ENCODE measurements at places on chromosomes 6 and 20.

- no peak for DNase-seq
Measured at GRCh38 chr6:39204646-39205244, 24.5 kb downstream of the KCNK5 start.

- DNase-seq = no peak
Measured at GRCh38 chr6:48067148-48067712, 43.8 kb downstream of the PTCHD4 start.

DNA sequence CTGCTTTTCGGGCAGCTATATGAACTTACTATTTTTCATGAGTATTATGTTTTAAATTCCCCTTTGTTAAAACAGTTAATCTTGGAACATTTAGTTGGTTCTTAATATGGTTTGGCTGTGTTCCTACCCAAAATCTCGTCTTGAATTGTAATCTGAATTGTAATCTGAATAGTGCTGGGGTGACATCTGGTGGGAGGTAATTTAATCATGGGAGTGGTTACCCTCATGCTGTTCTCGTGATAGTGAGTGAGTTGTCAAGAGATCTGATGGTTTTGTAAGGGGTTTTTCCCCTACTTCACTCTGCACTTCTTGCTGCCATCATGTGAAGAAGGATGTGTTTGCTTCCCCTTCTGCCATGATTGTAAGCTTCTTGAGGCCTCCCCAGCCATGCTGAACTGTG, 305.4 kb upstream of the MAP3K7 start:
- no peak for DNase-seq

DNA sequence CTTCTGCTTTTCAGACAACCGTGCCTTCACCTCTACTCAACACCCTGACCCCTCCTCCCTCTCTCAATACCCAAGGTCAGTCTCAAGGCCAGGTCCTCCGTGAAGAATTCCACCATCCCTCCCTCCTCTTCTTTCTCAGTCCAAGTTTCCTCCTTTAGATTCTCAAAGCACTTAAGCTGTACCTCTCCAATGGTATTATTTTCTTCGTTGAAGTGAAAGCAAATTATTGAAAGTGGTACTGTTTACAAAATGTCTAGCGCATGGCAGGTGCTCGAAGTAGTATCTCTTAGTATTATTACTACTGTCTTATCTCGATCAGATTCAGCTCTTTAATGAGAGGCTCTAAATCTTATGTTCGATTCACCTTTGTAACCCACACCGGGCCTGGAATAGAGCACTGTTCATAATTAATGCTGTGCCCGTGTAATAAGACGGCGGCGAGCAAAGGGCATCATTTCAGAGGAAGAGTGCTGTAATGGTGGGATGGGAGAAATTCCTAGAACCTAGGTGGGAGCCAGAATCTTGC, 593 bp upstream of the RALGAPB start:
- no peak for DNase-seq

- no peak for DNase-seq
Measured at GRCh38 chr20:60030471-60030870, 72.2 kb downstream of the CDH26 start.

DNA sequence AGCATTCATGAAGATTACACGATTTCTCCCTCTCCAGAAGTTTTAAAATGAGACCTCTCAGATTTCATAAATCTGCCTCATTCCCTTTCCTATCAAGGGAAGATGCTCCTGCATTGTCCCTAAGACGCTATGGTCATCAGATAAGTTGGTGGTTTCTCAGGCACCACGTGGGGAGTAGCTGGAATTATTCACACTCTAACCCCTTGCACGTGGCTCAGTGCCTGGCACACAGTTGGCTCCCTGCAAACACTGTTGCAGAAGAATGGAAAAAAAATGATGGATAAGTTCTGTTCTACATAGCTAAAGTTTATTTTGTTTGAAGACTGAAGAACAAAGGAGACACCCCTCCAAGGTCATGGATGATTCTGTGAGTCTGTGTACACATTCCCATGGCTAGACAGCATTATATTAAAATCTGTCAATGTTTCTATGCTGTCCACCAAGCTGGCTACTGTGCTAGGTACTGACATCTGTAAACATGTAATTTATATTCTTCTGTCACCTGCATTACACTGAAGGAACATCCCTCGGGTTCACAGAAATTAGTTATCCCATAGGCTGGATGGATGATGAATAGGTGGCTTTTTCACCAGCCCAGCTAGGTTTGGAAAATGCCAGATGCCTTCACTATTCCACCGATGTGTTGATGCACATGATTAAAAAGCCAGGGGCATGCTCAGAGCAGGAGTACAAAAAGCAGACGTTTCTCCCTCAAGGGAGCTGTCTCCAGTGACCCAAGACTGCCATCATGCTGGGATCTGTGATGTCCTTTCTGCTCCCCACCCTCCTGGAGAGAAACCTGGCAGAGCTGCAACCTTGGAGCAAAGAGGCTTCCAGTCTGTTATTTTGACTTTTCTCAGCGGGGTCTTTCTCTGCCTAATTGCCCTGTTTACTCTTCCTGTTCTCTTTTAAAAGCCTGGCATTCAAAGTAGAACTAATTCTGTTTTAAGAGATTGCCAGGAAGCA, 610.5 kb downstream of the UTRN start:
- no peak for DNase-seq

- DNase-seq = no peak
Measured at GRCh38 chr6:169843110-169843509, 91.7 kb downstream of the ERMARD start.

DNA sequence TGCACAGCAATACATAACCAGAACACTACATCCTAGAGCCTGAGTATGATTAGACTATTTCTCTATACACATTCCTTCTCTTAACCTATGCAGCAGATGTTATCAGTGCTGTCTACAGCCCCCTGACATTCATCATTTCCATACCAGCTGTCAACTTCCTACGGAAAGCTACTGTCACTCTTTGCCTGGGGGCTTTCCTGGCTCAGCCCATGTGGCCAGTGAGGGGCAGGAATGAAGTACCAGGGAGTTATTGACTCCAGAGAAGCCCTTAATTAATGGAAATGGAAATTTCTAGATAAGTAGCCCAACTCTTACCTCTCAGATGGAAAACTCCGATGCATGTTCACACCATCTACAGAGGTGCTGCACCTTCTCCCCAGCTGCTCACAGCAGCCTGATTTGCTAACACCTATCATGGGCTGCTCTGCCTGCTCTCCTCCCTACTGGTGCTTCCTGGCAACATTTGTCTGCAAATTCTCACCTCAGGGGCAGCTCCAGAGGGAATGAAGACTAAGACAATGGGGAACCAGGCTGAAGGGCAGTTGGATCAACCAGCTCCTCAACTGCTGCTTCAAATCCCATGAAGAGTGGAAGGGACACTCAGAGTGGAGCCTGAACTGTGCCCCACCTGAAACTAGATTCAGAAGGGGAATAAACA, 59.6 kb downstream of the LINC00237 start:
- DNase-seq = no peak

DNA sequence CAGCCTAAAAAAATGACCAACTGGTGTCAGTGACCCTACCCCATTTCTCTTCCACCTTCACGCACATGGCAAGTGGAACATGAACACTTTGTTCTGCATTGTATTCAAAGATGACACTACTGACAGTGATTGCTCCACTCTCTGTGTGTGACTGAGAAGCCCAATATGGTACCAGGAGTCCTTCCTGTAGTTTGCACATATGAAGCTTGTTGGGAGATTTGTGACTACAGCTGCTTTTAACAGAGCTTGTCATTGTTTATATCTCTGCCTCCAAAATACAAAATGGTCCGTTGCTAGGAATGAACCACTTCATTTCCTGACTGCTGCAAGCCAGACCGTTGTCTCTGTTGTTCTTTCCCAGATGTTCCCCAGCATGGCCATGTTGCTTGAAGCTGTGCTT, 140.3 kb upstream of the TCF21 start:
- no peak for DNase-seq

DNA sequence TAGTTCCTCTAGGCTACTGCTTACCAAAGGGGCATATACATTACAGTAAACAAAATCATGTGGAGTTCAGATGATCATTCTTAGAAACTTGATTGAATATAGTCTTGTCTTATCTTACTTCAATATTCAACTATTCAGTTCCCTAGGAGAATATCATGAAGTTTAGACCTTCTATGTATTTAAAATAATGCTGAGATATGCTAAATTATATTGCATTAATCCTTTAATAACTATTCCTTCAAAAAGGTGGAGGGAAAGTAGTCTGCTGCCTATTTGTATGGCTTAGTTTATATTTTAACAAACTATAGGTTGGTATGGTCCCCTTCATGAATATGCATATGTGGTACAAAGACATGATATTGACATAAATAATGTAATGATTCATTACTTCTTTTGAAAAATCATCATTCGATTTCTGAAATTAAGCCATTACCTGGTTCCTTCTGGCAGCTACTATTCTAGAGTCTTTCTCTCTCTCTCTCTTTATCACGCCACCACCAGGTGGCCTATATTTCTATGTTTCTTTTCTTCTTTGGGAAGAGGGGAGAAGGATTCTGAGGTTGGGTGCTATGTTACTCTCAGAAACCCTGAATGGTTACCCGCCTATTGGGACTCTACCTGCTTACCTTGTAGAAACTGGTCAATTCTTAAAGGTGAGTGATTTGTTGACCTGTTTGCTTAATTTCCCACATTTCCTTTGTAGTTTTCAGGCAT, 855.8 kb downstream of the HACE1 start:
- DNase-seq = no peak

- DNase-seq = no peak
Measured at GRCh38 chr6:167476844-167477595, 152.1 kb downstream of the TTLL2 start.

- DNase-seq = no peak
Measured at GRCh38 chr6:159887761-159888160, 3.0 kb upstream of the MAS1 start.

DNA sequence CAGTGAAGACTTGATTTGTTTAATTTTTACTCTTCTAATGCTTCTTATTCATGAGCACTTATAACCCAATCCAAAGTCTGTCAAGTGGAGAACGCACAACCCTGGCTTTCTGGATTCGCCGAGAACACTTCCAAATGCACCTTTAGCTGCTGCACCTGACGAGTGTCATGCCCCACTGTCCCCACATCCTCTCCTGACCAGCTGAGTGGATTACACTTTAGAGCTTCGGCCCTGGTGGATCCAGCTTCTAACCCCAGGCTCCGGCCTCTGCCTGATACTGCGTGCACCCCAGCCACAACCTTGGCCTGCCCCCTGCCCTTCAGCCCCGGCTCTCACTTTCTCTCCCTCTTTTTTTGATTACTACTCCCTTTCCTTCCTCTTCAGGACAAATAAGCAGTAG, 258.8 kb downstream of the TMEM242 start:
- no peak for DNase-seq

GRCh38 chr20:51554538-51555165, 12.1 kb upstream of the NFATC2 start:
- peak; percentile 53 for DNase-seq

DNA sequence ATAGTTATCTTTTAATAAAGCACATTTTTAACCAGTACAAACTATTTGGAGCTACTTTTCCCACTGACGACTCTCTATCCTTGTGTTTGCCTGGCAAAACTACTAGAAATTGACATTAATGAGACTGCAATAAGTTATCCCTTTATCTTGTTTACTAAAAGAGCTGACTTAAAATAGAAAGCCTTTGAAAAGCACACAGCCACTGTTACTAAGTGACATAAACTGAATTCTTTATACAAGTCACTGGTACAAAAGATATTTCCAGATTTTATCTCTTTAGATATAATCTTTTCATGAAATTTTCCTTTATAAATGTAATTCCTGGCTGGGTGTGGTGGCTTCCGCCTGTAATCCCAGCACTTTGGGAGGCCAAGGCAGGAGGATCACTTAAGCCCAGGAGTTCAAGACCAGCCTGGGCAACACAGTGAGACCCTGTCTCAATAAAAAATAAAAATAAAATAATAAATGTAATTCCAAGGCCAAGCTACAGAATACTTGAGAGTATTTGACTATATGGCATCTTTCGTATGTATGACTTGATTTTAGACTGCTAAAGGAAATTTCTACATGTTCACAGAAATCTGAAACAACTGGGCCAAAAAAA, 9.5 kb downstream of the MBOAT1 start:
- DNase-seq = no peak

- no peak for DNase-seq
Measured at GRCh38 chr6:77368660-77369313, 94.5 kb downstream of the HTR1B start.

DNA sequence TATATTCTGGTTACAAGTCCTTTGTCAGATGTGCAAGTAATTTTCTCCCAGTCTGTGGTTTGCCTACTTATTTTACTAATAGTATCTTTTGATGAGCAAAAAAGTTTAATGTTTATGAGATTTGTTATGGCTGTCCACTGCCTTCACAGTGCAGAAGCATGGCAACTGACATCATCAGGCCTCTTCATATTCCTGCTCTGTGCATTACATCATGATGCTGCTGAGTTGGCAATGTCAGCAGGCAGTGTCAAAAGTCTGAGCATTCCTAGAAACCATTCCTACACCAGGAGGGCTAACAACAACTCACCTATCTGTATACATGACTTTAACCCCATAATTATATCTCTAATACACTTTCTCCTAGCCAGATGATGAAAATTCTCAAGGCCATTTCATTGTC, 10.8 kb upstream of the OR2B2 start:
- no peak for DNase-seq

DNA sequence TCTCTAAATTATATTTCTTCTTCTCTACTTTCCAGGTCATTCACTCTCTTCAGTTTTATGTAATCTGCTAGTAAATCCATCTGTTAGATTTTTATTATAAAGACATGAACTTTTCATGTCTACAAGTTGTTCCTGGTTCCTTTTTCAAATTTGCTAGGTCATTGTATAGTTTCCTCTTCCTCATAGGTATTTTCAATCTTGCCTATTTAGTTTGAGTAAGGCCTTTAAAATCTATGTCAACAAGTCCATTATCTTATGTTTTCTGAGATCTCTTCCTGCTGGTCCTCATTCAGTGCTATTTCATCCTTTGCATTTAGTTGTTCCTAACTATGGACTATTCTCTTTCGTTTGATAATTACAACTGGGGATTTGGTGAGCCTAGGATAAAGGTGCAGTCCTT, 11.0 kb downstream of the RRBP1 start:
- DNase-seq = no peak

DNA sequence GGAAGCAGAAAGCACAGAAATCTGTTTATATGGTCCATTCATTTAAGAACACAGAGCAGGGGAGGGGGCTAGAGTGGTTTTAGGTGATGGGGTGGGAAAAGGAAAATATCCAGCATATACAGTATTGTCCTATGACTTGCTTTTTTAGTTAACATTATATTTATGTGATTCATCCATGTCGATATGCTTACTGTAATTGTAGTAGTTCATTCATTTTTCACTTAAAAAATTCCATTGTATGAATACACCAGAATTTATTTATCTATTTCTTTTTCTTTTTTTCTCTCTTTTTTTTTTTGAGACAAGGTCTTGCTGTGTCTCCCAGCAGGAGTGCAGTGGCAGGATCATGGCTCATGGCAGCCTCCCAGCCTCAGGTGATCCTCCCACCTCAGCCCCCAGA, 9.6 kb upstream of the PRIM2 start:
- DNase-seq = no peak

DNA sequence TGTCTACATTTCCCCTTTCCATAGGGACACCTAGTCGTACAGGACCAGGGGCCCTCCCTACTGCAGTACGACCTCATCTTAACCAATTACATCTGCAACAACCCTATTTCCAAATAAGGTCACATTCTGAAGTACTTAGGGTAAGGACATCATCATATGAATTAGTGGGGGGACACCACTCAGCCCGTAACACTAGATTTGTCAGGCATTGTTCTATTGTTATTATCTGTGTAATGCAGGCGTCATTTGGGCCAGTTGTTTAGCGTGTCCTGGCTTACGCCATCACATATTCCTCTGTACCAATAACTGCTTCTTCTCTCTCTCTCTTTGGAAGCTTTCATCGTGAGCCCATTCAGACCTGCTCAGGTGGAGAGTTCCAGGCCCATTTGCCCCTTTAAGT, 89.3 kb downstream of the CAP2 start:
- no peak for DNase-seq
